ENCODE measurements at places on chromosomes 7 and 10.

DNA sequence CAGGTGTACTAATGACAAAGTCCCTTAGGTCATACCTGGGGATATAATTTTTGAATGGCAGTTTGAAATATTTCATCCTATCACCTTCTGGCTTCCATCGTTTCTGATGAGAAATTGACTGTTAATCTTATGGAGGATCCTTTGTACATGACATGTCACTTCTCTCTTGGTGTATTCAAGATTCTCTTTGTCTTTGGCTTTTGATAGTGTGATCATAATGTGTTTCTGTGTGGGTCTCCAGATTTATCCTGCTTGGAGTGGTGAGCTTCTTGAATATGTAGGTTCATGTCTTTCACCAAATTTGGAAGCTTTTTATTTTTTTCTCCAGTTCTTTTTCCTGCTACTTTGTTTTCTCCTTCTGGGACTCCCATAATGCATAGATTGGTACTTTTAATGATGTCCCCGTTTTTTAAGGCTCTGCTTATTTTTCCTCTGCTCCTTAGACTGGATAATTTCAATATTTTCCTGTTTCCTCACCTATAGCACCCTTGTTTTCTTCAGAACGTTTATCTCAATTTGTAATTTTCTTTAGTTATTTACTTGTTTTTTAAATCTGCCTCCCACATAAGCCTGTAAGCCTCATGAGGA is 4.4 kb downstream of the RBM33 start:
- DNase-seq, result no peak

GRCh38 chr10:48990226-48990625 is 50.6 kb upstream of the LRRC18 start:
- DNase-seq, result no peak

DNA sequence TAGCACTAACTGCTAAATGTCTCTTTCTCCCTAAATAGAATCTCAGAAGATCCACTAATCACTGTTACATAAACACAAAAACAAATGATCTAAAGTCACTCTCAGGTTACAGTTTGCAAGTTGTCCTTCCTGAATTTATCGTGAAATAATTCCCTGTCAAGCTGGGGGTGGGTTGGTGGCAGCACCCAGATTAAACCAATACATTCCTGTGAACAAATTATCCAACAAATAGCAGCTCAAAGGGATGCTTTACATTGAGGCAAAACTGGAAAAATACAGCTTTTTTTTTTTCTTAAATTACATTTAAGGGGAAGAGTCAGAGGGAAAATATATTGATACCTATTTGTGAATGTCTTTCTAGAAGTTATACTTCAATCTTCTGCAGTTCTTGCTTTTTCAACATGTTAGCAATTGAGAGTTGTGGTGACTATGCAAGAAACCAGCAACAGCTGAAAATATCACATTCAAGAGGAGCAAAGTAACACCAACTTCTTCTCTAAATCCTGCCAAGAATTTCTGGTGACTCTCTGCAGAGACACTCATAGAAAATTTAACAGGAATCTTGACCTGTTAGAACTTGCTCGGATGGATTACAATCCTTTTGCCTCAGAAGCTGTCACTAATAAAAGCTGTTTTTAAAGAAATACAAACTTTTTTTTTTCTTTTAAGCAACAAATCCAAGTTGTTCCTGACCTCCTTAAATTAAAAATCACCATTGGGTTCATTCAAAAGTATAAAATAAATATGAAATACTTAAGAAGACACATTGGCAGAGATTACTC is 18.9 kb downstream of the LMOD2 start:
- no peak for DNase-seq

GRCh38 chr7:103944230-103944900 is 45.1 kb downstream of the RELN start:
- no peak for DNase-seq

GRCh38 chr7:142381727-142382390 is 124.0 kb upstream of the PRSS58 start:
- DNase-seq, result no peak

DNA sequence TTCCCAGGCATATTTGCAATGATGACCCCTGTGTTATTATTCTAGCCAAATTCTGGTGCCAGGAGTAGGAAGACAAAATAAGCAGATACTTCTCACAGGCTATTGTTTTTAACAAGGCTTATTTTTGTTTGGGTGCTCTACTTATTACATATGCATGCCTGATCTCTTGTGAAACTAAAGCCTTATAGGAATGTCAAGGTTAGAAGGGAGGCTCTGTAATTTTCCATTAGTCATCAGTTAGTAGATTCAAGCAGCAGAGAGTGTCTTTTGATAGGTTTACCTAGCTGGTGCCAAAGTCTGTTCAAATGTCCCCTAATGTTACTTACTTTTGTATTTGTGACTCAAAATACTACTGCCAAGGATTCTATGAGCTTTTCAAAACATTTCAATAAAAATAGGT is 11.7 kb upstream of the TMEM106B start:
- DNase-seq, result no peak

DNA sequence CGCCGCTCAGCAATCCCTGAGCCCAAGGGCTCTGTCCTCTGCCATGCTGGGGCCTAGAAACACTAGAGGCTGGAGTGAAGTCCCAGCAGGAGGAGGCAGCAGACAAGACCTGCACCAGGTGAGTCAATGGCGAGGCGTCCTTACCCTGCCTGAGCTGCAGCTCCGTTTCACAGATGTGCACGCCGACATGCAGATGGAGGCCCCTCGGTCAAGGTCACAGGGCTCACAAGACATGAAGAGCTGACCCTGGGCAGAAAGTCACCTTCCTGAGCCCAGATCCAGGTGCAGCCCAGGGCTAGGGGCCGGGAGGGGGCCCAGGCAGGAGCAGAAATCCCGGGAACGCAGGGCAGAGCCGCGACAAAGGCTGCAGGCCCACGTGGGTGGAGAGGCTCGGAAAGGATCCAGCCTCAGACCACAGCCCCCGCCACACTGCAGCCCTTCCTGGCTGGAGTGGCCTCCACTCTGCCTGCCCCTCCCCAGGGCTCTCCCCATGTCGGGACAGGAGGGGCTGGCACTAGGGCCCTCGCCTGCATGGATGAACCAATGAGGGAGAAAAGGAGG is 23.8 kb downstream of the PDGFA start:
- no peak for DNase-seq

- DNase-seq, result no peak
These were observed 518.8 kb downstream of the CNTNAP2 start for GRCh38 chr7:146635205-146636032.

DNA sequence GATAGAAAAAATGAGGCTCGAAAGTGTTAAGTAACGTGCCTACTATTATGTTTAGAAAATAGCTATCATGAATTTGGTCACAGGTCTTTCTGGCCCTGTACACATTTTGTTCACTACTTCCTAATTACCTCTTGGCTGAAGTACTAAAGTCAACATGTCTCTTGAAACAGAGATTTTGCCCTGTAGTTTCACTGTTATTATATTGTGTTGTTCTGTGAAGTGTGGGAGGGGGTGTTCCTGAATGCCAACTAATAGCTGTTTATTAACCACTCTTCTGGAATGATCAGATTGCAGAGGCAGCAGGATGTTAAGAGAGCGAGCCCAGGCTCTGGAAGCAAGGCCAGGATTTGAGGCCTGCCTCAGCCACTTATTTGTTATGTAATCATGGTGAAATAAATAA is 72.1 kb downstream of the RNF133 start:
- DNase-seq, result no peak

GRCh38 chr10:25125201-25125611 is 49.6 kb upstream of the GPR158 start:
- no peak for DNase-seq

GRCh38 chr7:95796617-95797016 is 24.3 kb downstream of the DYNC1I1 start:
- DNase-seq, result no peak

DNA sequence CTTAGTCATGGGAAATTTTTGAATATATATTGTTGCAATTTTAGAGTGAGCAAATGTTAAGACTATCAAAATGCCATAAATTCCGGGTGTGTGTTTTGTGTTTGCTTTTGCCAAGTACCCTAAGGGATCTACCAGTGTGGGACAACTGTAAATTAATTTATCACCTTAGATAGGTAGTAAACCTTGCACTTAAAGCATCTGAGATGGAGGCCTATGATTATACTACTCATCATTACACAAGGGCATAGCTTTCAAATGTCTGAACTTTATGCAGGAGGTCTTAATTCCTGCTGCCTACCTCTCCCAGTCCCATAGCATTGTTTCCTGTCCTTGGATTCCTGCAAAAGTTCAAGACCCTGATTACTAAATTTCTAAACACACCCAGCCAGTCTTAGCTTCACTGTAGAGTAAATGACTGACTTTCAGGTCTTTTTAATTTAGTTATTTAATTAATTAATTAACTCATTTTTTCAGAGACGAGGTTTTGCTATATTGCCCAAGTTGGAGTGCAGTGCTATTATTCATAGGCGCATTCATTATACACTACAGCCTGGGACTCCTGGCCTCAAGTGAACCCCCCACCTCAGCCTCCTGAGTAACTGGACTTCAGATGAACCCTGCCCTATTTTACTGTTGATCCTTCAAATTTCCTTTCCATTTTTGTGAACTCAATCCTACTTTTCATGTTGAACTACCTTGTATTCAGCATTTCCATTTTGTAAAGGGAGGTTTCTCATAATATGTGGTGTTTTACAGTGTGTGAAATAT is 47.0 kb downstream of the THSD7A start:
- no peak for DNase-seq

DNA sequence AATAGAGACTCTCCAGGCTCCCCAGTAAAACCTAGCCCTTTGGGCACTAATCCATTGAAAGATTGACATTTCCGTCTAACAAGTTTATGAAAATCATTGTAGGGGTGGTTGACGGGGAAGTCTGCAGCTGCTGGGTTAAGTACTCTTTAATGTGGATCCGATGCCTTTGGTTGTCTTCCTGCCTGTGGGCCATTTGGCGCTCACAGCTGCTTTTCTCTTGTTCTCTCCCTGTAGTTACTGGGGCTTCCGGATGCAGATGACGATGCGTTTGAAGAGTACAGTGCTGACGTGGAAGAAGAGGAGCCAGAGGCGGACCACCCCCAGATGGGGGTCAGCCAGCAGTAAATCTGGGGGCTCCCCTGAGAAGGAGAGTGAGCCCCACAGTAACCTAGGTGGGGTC is 22.4 kb downstream of the MTURN start:
- no peak for DNase-seq

DNA sequence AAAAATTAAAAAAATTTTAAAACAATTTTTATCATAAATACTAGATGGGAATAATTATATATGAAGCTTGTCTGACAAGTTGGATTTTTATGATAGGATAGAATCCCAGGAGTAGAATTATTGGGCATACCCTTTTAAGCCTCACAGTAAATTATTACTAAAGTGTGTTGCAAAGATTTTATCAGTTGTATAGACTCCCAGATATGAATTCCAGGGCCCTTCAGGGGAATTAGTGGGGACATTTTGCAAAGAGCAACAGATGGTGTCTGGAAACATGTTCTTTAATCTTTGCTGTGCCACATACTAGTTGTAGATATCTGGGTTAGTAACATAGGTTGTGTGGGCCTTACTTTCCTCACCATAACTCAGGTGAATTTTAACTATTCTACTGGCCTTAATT is 28.7 kb downstream of the ZEB1 start:
- DNase-seq, result no peak

GRCh38 chr10:13437026-13437555 is 89.0 kb upstream of the SEPHS1 start:
- DNase-seq, result no peak

DNA sequence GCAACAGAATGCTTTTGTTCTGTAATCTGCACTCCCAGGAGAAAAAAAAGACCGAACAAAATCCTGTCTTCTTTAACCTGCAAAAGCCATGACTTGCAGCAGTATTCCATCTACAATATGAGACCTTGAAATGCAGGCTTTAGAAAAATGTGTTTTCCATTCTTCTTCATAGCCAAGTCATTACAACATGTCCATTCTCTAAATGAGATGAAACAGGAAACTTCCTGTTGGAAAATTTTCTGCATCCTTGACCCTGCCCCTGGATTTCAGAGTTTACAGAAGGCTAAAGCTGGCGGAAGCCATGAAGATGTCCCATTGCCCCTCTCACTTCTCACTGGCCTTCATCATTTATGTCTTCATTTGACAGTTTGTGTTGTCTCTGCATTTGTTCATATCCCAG is 546.4 kb downstream of the TNS3 start:
- DNase-seq, result no peak

DNA sequence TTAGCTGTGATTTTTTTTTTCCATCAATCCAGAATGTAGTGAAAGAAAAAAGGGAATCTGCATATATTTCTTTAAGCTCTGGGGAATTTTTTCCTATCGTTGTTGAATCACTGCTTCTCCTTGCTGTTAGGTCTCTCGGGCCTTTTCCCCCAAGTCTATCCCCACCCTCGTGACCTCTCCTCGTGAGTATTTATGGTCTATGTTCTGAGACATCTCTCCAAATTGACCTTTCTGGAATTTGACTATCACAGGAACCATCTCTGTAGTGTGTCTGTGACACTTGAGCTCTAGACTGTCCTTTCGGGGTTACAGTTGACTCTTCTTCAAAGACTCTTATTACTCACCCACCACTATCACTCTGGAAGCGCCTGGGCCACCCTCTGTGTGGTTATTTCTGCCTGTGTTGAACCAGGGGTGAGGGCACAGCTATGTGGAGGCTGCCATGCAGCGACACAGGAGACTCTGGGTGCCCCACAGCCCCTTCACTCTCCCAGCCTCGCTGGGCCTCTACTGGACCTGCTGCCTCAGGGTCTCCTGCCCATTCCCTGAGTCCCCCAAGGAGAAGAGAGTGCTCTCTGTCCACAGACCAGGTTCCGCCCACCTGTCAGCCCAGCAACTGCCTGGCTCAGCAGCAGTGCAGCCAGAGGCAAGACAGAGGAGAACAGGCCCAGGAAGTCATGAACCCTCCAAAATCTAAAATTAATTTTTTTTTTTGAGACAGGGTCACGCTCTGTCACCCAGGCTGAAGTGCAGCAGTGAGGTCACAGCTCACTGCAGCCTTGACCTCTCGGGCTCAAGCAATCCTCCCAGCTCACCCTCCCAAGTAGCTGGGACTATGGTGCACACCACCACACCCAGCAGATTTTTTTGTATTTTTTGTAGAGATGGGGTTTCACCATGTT is 45.7 kb upstream of the PTPRN2 start:
- DNase-seq, result no peak

All from activated naive CD4-positive, alpha-beta T cell (primary cell).